ENCODE measurements at places on chromosomes 12 and 14.

GRCh38 chr14:21556378-21557083, 23.3 kb downstream of the OR10G3 start:
- no peak for DNase-seq

GRCh38 chr14:105090493-105091053, 25.3 kb upstream of the GPR132 start:
- peak; percentile 95 for DNase-seq

DNA sequence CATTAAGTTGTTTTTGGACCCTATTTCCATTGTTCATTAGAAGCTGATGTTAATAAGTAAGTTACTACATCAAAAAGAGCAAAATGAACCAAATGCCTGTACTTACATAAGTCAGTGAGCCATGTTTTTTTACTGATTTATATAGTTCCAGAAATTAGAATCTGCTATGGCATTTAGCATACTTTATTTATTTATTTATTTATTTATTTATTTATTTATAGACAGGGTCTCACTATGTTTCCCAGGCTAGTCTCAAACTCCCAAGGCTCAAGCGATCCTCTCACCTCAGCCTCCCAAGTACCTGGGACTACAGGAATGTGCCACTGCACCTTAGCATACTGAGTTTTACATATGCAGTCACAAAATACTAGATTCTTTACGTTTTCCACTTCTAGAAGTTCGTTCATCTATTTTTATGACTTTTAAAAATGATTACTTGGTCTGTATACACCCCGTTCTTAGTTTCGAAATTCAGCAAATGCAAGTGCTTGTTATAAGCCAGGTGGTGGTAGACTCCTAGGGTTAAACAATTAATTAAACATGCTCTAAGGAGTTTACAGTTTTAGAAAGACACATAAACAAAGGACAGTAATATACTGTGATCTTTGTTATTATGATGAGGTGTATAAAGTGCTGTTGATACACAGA, 69.8 kb downstream of the SCFD1 start:
- no peak for DNase-seq

- no peak for DNase-seq
Observed at GRCh38 chr14:103782376-103782775, 65.0 kb downstream of the PPP1R13B start.

DNA sequence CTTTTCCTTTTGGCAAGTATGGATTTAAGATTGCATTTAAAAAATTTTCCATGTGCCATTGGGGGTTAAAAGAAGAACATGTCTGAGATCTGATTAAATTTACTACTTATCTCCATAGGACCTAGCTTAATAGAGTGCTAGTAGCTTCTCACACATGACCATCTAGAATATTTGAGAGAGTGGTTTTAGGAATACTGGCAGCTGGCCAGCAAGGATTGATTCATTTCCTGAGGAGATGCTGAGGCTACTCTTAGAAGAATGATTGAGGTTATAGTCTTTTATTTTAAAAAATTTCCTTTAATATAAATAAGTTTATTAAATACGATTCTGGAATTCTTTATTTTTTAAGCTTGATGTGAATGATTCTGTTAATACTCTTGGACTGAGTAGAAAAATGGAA, 56.2 kb downstream of the MIPOL1 start:
- no peak for DNase-seq

DNA sequence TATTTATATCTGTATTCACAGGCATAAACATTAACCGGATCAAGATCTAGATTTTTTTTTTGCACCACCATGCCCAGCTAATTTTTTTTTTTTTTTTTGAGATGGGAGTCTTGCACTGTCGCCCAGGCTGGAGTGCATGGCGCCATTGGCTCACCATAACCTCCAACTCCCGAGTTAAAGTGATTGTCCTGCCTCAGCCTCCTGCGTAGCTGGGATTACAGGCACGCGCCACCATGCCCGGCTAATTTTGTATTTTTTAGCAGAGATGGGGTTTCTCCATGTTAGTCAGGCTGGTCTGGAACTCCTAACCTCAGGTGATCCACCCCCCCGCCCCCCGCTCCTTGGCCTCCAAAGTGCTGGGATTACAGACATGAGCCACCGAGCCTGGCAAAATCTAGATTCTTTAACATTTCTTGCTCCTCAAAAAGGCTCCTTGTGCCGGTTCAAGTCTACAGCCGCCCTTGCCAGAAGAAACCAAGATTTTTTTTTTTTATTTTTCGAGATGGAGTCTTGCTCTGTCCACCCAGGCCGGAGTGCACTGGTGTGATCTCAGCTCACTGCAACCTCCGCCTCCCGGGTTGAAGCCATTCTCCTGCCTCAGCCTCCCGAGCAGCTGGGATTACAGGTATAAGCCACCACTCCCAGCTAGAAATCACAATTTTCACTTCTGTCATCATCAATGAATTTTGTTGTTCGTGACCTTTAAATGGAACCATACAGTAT, 36.9 kb upstream of the SLC2A3 start:
- no peak for DNase-seq

GRCh38 chr12:79082595-79082994, 218.0 kb downstream of the SYT1 start:
- no peak for DNase-seq

DNA sequence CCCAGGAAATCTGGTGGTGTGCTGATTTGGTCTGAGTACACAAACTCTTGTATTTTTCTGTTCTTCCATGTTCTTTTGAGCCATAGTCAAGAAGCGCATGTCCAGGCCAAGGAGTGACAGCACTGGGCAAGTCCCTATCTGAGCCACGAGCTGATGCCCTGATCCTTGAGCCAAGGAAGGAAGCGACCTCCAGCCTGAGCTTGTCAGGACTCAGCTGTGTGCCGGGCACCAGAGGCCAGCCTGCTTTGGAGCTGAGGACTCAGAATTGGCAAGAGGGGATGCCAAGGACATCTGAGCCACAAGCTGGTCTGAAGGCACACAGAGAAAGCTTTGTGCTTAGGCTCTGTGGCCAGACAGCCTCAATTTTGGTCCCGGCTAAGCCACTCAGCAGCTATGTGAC, 52.6 kb downstream of the GALNT16 start:
- no peak for DNase-seq

GRCh38 chr12:127579446-127579845, 687.5 kb upstream of the TMEM132C start:
- no peak for DNase-seq

DNA sequence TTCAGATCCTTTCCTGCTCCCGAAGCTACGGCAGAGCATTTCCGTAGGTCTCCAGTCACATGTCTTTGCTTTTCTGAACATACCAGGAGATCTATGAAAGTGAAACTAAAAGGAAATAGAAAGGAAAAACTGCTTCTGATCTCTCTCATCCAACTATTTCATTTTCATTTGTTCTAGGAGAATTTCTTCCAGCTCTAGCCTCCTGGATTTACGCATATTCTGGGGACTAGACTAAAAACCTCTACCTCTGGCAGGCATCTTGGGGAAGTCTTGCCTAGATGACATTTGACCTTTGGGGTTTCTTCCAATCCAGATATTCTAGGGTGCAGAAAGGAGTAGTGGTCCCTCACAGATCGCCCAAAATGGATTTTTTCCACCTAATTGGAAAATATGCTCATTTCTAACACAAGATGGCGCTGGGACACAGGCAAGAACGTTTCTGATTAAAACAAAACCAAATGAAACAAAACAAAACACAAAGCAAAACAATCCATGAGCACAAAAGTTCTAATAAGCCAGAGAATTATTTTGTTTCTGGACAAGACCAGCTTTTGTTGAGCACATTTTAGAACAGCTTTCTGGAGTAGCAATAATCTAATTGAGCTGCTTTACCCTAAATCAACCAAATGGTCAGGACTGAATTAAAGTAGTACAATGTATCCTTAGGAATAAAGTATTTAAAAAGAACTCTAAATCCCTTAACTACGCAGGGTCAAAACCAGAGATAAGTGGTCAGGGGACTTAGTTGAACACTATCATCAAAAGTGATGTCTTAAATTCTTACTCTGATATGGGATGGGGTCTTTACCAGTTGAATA, 12.3 kb upstream of the PARP11 start:
- DNase-seq: no peak

GRCh38 chr14:104937161-104937560, 12.5 kb downstream of the PLD4 start:
- DNase-seq: no peak

DNA sequence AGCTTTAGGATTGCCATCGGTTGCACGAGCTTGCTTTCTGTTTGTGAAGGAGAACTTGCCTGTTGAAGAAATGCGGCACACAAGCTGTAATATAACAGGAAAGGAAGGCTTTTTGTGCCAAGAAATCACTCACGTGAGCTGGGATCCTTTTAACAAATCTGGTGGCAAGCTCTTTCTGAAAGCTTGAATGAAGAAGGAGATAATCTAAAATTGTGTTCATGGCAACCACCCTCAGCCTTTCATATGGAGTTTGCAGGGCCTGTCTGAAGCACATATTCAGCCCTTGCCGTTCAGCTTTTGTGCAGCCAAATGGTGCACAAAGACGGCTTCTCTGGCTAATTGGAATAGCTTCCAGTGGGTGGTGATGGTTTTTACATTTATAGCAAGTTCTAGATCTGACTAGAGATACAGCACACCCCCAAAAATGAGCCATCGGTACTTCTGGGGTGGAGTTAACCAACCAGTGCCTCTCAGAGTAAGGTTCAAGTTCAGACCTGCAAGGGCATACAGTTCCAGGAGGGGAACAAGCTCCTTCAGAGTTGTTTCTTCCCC, 107.4 kb downstream of the AEBP2 start:
- DNase-seq: no peak

DNA sequence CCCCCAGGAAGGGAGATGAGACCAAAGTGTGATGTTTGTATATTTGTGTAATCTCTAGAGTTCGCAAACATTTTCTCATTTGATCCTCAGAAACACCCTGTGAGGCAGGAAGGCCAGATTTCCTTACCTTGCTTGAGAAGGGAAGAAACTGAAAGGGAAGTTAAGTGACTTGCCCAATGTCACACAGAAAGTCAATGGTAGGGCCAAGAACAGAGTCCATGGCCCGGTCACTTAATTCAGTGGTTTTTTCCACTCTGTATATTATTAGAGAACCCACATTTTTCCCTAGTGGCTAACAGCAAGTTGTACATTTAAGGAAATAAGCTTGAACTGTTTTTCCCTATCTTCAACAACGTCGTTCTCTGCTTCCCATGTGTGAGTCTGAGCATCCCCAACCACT, 25.6 kb upstream of the CHPT1 start:
- no peak for DNase-seq

GRCh38 chr12:21697904-21698630, 40.4 kb upstream of the LDHB start:
- DNase-seq: no peak

GRCh38 chr14:24409956-24410355, 11.2 kb downstream of the NYNRIN start:
- DNase-seq: no peak

- peak; percentile 5 for DNase-seq
Observed at GRCh38 chr14:29927376-29928116, at the start of gene PRKD1. Gene PRKD1 (minus strand): TSS chr14:29927847.

DNA sequence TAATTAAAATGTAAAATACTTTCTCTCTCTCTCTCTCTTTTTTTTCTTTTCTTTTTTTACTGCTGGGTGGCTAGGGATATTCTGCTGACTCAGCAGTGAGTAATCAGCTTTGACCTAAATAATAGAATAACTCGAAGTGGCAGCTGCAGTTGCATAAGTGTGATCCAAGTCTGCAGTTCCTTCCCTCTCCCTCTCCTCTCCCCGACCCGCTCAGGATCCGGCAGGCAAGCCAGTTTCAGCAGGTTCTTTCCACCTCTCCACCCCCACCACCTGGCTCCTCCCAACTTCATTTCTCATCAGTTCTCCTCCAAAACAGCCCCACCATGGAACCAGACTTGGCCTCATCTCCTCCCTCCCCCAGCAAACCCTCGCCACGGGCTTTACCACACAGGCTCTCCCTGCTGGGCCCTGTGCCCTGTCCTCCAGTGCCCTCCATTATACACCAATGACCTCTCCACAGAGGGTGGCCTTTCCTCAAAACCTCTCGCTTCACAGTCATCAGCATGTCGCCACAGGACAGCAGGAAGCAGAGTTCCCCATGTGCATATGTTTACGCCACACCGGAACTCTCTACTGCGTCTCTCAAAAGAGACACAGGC, 22.4 kb downstream of the SLC7A8 start:
- DNase-seq: no peak

DNA sequence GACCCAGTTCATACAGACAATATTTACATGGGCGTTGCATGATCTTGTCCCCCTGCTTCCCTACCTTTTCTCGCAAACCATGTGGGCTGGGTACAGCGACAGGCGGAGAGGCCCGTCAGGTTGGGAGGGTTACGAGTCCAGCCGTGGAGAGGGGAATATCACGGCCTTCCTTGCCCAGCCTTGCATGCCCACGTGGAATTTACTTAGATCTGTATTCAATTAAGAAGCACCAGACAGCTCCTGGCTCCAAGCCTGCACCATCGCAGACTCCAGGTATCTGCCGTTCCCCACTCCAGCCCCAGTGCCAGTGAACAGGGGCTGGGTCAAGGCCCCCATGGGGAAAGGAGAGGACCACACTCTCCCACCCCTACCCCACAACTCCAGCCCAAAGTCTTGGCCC, 29.8 kb downstream of the BCL11B start:
- DNase-seq: no peak

- no peak for DNase-seq
Observed at GRCh38 chr14:96081224-96081623, 42.1 kb downstream of the C14orf132 start.

GRCh38 chr14:98622208-98623051, 649.6 kb downstream of the BCL11B start:
- no peak for DNase-seq

DNA sequence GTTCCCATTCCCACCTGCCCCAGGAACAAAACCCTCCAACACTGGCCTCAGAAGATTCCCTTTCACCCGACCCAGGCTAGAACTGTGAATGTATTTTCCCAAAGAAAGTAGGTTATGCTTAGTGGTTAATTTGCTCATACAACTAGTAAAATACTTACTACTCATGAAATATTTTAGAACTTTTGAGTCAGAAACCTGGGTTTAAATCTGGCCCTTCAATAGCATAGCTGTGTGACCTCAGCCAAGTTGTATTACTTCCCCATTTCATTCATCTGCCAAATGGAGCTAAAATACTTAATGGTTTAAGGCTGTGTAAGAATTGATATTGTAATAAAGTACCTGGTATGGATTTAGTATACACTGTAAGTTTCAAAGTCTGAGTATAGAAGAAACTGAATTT, 69.1 kb upstream of the DNM1L start:
- no peak for DNase-seq

DNA sequence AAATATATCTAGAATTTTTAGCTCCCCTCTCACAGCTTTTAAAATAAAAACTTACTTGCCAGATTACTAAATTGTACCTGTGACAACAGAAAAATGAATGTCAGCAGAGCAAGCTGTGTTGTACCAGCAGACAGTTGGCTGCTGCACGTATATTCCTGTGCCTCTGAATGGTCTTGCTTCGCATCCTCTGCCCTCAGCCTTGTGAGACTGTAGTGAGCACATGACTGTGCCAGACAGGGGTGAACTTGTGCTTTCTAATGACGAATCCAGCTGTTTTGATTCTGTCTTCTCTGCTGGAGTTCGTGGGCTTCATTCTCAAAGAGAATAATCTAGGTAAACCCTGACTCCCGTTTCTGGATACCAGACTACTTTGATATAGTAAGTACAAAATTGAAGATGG, 58.3 kb upstream of the FRMD6 start:
- no peak for DNase-seq

GRCh38 chr12:107349008-107349747, 255.8 kb upstream of the CRY1 start:
- no peak for DNase-seq

GRCh38 chr12:28645891-28646290, 455.6 kb downstream of the CCDC91 start:
- DNase-seq: no peak

- no peak for DNase-seq
Observed at GRCh38 chr14:63712123-63712522, 15.7 kb downstream of the SGPP1 start.

Data from stimulated activated naive CD8-positive, alpha-beta T cell treated with anti-CD3 and anti-CD28 coated beads, Interleukin-15, Interleukin-2, amounts not matched to agents 100 U/mL and 50 U/mL, for 24 hours (primary cell).